Umbilical cord (tissue), 2 donors: ENCODE measurements at places on chromosomes 7 and 10. TPM values are rescaled to one million over a fixed set of nuclear protein-coding genes. Genes with fewer than 3 reads are reported as not detected.

Gene SPDYE5
- 4.8 TPM for total RNA-seq

Gene BTBD16
- total RNA-seq = not detected

Gene SYT15
- total RNA-seq = 11.3 TPM

DNA sequence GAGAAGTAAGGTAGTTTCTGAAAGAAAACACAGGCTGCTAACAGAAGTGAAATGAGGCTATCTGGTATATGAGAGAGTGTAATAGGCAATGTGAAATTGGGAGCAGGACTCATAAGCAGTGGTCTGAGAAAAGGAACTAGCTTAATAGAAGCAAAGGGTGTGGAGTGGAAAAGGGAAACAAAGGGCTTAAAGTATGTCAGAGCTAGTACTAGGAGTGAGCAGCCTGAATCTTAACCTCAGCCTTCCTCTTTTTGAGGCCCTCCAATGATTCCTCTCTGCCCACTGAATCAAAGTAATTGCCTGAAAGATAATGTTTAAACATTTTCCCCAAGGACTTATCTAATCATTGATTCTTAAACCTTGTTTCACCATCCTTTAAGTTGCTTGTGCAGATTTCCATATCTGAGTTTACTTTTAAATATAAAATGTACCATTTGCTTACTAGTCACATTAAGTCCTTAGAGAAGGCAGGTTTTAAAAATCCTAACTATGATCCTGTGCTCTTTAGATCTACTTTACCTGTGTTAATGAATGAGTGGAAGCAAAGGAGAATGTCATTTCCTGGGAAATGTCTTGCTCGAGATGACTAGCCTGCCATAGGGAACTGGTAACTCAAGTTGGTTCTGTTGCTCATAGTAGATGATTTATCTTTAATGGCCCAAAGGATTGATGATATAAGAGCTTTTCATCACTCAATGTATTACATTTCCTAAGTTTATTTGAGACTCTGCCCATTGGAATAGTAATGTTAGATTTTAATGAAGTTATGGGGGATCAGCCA is 155.0 kb downstream of the SKAP2 start:
- DNase-seq = no peak

DNA sequence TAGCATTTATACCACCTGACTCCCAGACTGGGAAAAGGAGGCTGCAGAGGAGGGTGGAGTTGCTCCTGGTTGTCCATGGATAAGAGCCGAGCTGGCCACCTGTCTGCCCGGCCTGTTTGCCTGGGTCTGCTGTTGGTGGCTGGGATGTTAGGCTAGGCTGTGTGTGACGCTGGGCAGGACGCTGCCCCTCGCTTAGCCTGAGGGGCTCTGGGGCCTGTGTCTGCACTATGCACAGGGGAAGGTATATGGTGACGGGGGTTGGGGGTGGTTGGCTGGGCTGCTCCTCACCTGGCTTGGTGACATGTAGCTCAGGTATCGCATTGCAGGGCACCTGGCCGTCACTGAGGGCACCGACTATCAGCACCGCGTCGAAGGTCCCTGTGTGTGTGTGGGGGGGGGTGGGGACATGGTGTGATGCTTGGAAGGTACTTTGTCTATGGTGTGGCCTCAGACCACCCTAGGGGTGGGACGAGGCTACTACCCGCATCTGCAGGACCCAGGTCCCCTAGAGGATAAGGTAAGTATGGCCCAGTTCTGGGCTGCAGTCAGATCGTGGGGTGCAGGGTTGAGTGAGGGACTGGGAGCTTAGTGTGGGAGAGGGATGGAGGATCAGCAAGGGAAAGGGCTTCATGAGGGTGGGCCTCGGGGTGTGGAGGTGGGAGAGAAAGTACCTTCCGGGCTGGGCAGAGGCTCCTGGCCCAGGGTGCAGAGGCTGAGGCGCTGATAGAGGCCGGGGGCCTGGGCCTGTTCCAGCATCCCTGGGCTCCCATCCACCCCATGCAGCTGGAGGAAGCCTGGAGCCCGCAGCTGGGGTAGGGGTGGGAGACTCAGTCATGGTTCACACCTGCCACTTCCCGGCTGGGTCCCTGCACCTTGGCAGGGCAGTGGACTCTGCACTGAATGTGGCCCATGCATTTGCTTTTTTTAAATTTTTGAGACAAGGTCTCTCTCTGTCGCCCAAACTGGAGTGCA is 2.3 kb downstream of the METTL27 start:
- DNase-seq = no peak

DNA sequence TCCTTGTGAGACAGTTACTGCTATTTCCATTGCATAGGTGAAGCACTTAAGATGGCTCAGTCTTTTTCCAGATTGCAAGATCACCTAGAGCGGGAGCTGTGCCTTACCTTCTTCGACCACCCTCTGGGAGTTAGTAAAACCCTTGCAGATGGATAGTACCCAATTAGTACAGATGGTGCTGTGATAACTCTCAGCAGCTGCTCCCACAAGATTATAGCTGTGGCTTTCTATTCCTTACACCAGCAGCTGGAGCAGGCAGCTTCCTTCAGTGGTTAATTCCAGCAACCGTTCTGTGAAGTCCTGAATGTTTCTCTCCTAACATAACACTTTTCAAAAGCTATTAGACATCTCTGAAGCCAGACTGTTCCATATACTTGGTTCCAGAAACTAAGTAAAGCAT is 796.8 kb downstream of the XPNPEP1 start:
- no peak for DNase-seq

GRCh38 chr7:37488163-37488764 is 39.6 kb upstream of the ELMO1 start:
- no peak for DNase-seq

GRCh38 chr7:87877366-87878040 is 1.2 kb downstream of the DBF4 start:
- peak; percentile 10 for DNase-seq

DNA sequence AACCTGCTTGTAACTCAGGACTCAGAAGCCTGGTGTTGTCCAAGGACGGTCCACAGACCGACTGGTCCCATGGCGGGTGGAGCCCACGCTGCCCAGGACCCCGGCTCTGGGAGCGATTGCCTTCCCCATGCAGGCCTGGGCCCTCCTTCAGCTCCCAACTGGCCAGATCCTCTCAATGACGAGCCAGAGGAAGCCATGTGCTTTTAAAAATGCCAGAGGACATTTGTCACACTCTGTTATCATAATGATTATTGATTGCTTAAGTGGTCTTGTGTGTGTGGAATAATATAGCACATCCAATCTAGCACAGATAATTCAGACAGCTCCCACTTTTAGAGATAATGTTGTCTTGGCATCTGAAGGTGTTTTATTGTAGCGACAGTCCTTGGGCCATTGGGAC is 22.6 kb upstream of the OGDHL start:
- no peak for DNase-seq
